ENCODE measurements at places on chromosomes 7 and 10.

GRCh38 chr7:117645481-117646165 lies 165.8 kb downstream of the CFTR start:
- peak; percentile 84 for DNase-seq

- no peak for DNase-seq
These were observed 4.6 kb downstream of the BHLHA15 start for GRCh38 chr7:98215561-98216495.

DNA sequence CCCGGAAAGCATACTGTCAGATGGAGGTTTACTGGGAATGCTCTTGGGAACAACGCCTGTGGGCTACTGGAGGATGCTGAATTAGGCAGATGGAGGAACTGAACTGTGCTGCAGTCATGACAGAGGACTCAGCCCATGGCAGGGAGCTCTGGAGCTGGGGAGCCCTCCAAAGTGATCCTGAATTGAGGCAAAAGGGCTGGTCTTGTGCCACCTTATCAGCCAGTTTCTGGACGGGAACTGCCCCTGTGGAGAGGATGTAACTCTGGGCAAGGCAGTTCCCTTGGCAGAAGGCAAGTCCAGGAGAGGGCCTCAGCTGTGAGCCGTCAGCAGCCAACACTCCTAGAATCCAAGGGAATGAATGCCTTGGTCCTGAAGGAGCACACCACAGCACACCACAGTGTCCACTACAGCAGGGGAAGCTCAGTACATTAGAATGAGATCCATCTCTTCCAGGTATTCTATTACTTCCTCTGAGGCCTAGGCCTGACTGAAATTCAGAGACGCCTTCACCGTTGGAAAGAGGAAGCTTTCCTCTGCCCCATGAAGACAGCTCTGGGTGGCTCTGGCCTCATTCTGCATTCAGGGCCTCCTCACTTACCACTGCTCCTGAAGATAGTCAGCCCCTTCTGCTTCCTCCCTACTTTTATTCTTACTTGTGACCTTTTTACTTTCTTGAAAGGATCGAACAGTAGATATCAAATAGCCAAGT lies 139.6 kb upstream of the GPR26 start:
- DNase-seq, result no peak

DNA sequence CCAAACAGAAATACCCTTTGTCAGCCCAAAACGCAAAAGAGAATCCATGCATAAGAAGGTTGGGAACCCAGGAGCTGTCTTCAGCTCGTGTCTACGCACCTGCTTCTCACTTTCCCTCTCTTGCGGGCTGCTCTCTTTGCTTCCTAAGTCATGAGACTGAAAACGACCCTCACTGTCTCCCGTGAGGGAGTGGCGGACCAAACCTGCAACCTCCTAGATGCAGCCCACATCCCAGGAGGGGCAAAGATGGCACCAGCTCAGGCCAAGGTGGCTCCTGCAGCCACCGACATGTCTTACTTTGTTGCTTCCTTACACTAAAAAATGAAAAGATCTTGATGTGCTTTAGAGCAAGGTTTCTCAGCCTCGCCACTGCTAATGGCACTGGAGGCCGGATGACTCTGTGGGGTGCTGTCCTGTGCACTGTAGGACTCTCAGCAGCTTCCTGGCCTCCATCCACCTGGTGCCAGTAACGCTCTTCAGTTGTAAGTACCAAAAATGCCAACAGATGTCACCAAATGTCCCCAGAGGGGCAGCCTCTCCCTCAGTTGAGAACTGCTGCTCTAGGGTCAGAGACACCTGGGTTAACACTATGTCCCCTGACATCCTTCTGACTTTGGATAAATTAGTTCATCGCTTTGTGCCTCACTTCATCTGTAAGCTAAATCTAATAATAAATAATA lies 179.8 kb upstream of the PFKP start:
- DNase-seq, result no peak

- no peak for DNase-seq
These were observed 21.8 kb upstream of the LRRC4 start for GRCh38 chr7:128053023-128053422.

GRCh38 chr10:21281765-21282484 lies 243.6 kb downstream of the SKIDA1 start:
- no peak for DNase-seq

DNA sequence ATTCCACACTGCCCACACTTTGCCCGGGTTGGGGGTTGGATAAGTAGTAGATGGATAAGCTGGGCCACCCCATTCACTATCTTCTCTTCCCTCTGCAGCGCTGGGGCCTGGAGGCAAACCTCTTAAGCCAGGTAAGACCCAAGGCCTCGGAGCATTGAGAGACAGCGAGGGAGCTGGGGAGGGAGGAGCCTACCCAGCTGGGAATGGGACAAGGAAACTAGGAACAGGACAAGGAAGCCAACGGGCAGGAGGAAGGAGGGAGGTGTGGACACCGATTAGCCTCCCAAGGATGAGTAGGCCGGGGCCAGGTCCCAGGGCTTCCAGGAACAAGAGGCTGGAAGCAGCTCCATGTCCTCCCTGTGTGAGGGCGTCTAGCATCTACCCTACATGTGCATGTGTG lies 9.6 kb downstream of the ELN start:
- DNase-seq, result no peak

DNA sequence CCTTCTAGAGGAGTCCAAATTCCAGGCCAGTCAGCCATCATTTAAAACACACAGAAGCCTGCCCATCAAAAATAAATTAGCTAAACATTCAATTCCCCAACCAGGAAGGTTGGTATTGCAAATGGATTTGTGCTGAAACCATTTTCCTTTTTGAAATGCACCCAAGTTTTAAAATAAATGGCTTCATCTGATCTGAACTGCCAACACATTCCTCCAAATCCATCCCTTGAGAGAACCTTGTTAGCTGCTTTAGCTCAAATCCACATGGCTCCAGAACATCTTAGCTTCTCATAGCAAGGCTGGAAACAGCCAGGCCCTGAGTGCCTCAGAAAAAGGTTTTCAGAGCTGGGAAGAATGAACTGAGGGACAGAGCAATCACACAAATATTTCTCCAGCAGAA lies 306.3 kb downstream of the FZD1 start:
- DNase-seq, result no peak

DNA sequence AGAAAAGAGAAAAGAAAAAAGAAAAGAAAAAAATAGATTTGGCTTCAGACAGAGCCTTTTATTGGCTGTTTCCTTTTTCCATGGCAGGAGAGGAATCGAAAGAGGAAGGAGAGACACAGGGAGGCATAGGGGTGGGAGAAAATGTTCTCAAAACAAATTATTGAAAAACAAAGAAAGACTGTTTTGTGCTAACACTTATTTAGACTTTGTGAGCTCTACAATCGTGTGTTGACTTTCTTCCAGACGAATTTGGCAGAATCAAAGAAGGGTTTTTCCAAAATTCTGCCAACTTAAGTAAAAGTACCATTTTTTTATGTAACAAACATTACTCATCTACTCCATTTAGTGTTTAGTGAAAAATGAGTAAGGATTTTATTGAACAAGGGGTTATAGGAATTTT lies 982.2 kb downstream of the REEP3 start:
- DNase-seq, result no peak

- no peak for DNase-seq
These were observed 32.1 kb upstream of the HECTD2 start for GRCh38 chr10:91378061-91378460.

GRCh38 chr10:110212119-110213006 lies 5.0 kb downstream of the MXI1 start:
- DNase-seq, result no peak

DNA sequence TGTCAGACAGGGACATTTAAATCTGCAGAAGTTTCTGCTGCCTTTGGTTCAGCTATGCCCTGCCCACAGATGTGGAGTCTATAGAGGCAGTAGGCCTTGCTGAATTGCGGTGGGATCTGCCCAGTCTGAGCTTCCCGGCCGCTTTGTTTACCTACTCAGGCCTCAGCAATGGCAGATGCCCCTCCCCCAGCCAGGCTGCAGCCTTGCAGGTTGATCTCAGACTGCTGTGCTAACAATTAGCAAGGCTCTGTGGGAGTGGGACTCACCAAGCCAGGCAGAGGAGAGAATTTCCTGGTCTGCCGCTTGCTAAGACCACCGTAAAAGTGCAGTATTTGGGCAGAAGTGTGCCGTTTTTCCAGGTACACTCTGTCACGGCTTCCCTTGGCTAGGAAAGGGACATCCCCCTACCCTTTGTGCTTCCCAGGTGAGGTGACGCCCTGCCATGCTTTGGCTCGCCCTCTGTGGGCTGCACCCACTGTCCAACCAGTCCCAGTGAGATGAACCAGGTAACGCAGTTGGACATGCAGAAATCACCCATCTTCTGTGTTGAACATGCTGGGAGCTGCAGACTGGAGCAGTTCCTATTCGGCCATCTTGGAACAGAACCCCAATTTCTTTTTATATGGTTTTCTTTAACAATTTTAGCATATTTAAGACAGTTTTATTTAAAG lies 28.4 kb upstream of the VWDE start:
- no peak for DNase-seq

DNA sequence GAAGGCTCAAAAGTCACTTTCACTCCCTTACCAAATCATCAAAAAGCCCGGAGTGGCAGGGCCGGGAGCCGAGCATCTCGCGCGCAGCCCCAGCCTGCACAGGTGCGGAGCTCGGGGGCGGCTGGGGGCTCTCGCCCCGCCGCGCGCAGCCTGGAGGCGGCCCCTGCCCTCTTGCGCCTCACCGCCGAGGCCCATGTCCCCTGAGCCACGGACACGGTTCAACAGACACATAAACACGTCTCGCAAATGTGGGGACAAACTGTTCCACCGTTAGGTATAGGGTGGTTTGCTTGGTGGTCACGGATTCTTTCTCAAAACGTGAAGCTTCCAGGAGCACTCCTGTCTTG lies 700 bp downstream of the GSAP start:
- DNase-seq, result no peak

GRCh38 chr10:95341716-95342130 lies 50.9 kb upstream of the PDLIM1 start:
- DNase-seq, result no peak

GRCh38 chr7:17608114-17608833 lies 309.8 kb downstream of the AHR start:
- no peak for DNase-seq

GRCh38 chr10:17134282-17134681 lies 4.7 kb upstream of the CUBN start:
- DNase-seq, result no peak

- no peak for DNase-seq
These were observed 80.0 kb downstream of the RBM33 start for GRCh38 chr7:155724327-155725005.

GRCh38 chr10:17214526-17214925 lies 13.1 kb upstream of the TRDMT1 start:
- DNase-seq, result no peak

GRCh38 chr7:11458736-11459483 lies 373.1 kb downstream of the THSD7A start:
- DNase-seq, result peak; percentile 87

- DNase-seq, result no peak
These were observed 59.7 kb upstream of the TBX20 start for GRCh38 chr7:35313575-35313974.

DNA sequence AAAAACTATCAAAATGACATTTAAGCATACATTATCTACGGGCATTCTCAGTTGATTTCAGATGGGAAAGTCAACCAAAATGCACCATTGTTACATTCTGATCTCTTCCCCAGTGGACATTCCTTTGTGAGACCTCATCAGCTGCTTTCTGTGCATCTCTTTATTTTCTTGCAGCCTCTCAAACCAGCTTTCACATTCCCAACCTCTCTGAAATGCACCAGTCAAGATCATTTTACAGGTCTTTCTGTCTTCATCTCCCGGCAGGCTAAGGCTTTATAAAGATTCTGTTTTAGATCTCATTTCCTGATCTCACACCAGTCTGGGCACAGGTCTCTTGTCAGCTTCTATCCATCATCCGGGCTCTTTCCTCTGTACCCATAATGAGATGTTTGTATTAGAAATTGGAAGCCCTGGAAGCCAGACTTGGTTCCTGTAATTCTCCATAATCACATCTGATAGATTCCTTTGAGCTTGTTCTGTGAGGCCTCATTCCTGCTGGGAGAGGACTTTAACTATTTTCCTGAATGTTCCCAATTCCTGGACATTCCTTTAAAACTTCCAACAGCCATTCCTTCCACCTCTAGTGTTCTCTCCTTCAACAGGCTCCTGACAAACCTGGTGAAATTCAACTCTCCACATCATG lies 44.3 kb upstream of the ARL4A start:
- DNase-seq, result no peak

- no peak for DNase-seq
These were observed 90.3 kb downstream of the NEURL1 start for GRCh38 chr10:103583871-103584215.

- DNase-seq, result no peak
These were observed 2.6 kb downstream of the ADCYAP1R1 start for GRCh38 chr7:31054608-31055278.

GRCh38 chr7:94289071-94289470 lies 105.6 kb upstream of the COL1A2 start:
- DNase-seq, result no peak

DNA sequence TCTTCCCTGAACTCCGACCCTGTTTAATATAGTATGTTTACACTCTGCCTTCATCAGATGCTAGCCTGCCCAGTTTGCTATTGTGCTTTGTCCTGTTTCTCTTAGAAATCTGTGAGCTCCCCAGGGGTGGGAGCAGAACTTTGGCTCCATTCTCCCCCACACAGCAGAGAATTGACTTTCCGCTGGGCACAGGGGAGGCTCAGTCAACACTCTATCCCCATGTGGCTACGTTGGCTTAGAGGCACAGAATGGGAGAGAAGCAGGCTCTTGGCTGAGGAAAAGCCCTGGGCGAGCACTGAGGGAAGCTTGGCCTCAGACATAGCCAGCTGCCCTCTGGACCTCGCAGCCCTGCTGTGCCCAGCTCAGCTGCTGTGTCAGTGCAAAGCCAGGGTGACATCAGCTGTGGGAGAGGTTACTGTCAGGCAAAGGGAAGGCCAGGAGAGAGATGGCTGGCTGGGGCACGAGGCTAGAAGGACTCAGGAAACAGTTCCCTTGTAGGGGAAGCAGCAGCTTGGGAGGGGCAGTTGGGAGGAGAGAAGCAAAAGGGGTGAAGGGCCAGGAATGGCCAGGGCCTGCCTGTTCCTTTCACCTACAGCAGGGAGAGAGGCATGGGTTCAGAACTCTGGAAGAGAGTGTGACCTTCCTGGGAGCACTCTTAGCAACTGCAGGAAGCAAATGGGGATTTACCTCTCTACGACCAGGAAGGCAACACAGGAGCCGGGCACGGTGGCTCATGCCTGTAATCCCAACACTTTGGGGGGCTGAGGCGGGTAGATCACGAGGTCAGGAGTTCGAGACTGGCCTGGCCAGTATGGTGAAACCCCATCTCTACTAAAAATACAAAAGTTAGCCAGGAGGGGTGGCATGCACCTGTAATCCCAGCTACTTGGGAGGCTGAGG lies 5.8 kb upstream of the SCD start:
- DNase-seq, result no peak

- no peak for DNase-seq
These were observed 165.6 kb downstream of the AVL9 start for GRCh38 chr7:32660936-32661335.

- no peak for DNase-seq
These were observed at the start of gene EBF3 for GRCh38 chr10:129963641-129964501. TSS of gene EBF3 (minus strand) at chr10:129964274. CDS start at chr10:129963768, 506 bp downstream.

DNA sequence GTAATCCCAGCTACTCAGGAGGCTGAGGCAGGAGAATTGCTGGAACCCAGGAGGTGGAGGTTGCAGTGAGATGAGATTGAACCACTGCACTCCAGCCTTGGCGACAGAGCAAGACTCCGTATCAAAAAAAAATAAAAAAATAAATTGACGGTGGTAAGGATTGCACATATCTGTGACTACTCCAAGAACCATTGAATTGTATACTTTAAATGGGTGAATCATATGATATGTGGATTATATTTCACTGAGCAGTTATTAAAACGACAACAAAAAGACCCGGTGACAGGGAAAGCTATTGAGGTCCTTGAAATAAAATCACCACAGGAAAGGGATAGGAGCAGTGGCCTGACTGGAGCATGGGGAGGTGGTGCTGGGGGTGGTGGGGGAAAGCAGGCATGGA lies 31.2 kb upstream of the COMTD1 start:
- DNase-seq, result no peak

Data from retinal pigment epithelial cell (primary cell).